ENCODE measurements at places on chromosomes 5 and 9. TPM values are rescaled to one million over a fixed set of nuclear protein-coding genes. Genes with fewer than 3 reads are reported as not detected.

Gene VCAN
- 82.7 TPM for polyA plus RNA-seq

Gene SLC25A2
- polyA plus RNA-seq, result 0.04 TPM

Gene NKD2
- polyA plus RNA-seq, result 15.2 TPM

Gene SLC4A9
- polyA plus RNA-seq, result 0.22 TPM

Gene FBP2
- polyA plus RNA-seq, result 0.25 TPM

Gene C7
- 53.9 TPM for polyA plus RNA-seq

Gene RPL37
- polyA plus RNA-seq, result 2,735 TPM

Gene PRLR
- 56.0 TPM for polyA plus RNA-seq

Gene STPG3
- 3.4 TPM for polyA plus RNA-seq

DNA sequence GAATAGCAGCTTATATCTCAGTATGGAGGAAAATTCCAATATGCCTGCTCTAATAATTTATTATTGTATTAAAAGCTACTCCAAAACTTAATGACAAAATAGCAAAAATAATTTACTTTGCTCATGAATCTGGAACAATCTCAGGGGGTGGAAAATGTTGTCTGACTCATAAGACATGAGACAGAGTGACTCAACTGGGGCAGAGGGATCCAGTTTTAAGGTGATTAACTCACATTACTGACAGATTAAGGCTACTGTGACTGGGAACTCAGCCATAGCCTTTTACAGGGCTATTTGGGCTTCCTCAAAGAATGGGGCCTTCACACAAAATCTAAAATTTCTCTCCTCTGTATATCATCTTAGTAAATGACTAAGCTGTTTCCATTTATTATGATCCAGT lies 1172.9 kb downstream of the CDH12 start:
- DNase-seq, result no peak
- no peak overlapping the region for H3K27ac ChIP-seq
- no peak overlapping the region for H3K4me3 ChIP-seq

- H3K4me3 ChIP-seq, result no peak overlapping the region
- no peaks in the 10 kb centered on the region for H3K27me3 ChIP-seq
- no peak overlapping the region for H3K27ac ChIP-seq
- peaks cover 13% of the 10 kb centered on the region for H3K4me1 ChIP-seq
- DNase-seq, result no peak
Observed at GRCh38 chr5:16864631-16865131, 71.4 kb downstream of the MYO10 start.

- no peaks in the 10 kb centered on the region for H3K27me3 ChIP-seq
- H3K4me1 ChIP-seq, result no peaks in the 10 kb centered on the region
- H3K4me3 ChIP-seq, result no peak overlapping the region
- DNase-seq, result no peak
- H3K36me3 ChIP-seq, result no peaks in the 10 kb centered on the region
Observed at GRCh38 chr5:170316937-170317336, 19.4 kb upstream of the LCP2 start.

- peaks cover 19% of the 10 kb centered on the region for H3K36me3 ChIP-seq
- no peaks in the 10 kb centered on the region for H3K4me1 ChIP-seq
- no peak overlapping the region for H3K27ac ChIP-seq
- DNase-seq, result no peak
- H3K27me3 ChIP-seq, result no peaks in the 10 kb centered on the region
Observed at GRCh38 chr5:132220491-132220890, 7.2 kb downstream of the P4HA2 start.

DNA sequence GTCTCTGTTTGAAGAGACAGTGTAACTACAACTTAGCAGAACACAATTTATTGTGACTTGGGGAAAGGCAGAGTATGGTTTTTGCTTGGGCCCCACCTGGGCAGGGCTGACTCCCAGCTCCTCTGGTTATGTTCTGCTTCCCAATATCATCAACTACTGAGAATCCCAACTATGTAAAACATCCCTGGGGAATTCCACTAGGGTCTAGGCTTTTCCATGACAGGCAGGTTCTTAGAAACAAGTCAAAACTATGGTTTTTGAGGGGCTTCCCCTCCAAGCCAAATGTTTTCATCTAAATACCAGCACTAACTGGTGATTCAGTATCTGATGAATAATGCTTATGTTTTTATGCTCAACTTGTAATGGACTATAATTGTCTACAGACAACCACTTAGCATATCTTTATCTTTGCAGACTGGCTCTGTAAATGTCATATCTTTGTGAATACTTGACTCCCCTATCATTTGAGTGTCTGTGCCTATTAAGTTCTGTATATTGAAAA lies 409.5 kb downstream of the PDE4D start:
- H3K4me3 ChIP-seq, result no peak overlapping the region
- H3K4me1 ChIP-seq, result no peaks in the 10 kb centered on the region
- H3K27ac ChIP-seq, result no peak overlapping the region
- H3K36me3 ChIP-seq, result no peaks in the 10 kb centered on the region

GRCh38 chr5:180018347-180019060 lies 53.1 kb downstream of the RNF130 start:
- H3K27me3 ChIP-seq, result no peaks in the 10 kb centered on the region
- H3K4me3 ChIP-seq, result no peak overlapping the region
- H3K27ac ChIP-seq, result no peak overlapping the region
- no peaks in the 10 kb centered on the region for H3K36me3 ChIP-seq

GRCh38 chr5:171428168-171428696 lies 8.8 kb downstream of the FGF18 start:
- H3K27me3 ChIP-seq, result peaks cover 3% of the 10 kb centered on the region
- H3K4me3 ChIP-seq, result no peak overlapping the region
- H3K36me3 ChIP-seq, result no peaks in the 10 kb centered on the region
- no peak overlapping the region for H3K27ac ChIP-seq
- DNase-seq, result no peak
- no peaks in the 10 kb centered on the region for H3K4me1 ChIP-seq

- no peak overlapping the region for H3K4me3 ChIP-seq
- no peak overlapping the region for H3K27ac ChIP-seq
- H3K27me3 ChIP-seq, result no peaks in the 10 kb centered on the region
- no peaks in the 10 kb centered on the region for H3K36me3 ChIP-seq
- H3K4me1 ChIP-seq, result no peaks in the 10 kb centered on the region
- DNase-seq, result no peak
Observed at GRCh38 chr5:4405614-4406219, 734.4 kb upstream of the ADAMTS16 start.

GRCh38 chr5:40490464-40491111 lies 189.1 kb upstream of the PTGER4 start:
- H3K27me3 ChIP-seq, result no peaks in the 10 kb centered on the region
- peaks cover 25% of the 10 kb centered on the region for H3K4me1 ChIP-seq
- no peak for DNase-seq
- no peaks in the 10 kb centered on the region for H3K36me3 ChIP-seq

GRCh38 chr5:68257210-68257609 lies 41.7 kb downstream of the PIK3R1 start:
- no peak overlapping the region for H3K27ac ChIP-seq
- DNase-seq, result no peak

- no peak overlapping the region for H3K4me3 ChIP-seq
- H3K27me3 ChIP-seq, result no peaks in the 10 kb centered on the region
- DNase-seq, result no peak
- H3K4me1 ChIP-seq, result peaks cover 42% of the 10 kb centered on the region
- H3K36me3 ChIP-seq, result peaks cover 3% of the 10 kb centered on the region
Observed at GRCh38 chr9:137202966-137203365, 2.4 kb upstream of the TPRN start.

GRCh38 chr5:56175488-56175887 lies 57.6 kb downstream of the ANKRD55 start:
- peaks cover 6% of the 10 kb centered on the region for H3K4me1 ChIP-seq
- H3K36me3 ChIP-seq, result no peaks in the 10 kb centered on the region
- H3K27me3 ChIP-seq, result no peaks in the 10 kb centered on the region
- no peak overlapping the region for H3K27ac ChIP-seq
- peak; percentile 54 for DNase-seq

DNA sequence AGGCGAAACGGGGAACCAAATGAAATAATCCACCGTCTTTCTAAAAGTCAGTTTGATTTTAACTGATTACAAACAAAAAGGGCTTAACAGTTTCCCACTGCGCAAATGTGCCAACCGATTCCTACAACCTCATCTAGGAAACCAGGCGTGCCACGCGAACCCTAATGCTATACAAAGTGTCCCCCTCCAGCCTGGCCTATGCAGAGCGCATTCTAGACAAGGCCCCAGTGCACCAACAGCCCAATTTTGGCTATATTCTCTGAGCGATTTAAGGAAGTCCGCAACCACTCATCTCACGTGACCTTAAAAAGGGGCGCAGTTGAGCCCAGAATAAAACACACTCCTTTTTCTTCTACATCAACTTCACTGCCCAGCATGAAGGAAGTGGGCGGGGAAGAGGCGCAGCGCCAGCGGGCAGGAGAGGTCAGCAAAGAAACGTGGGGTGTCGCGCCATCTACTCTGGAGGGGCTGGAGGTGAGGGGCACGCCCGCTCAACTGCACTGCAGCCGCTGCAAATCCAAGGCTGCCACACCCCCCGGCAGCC lies 779 bp downstream of the FAM13B start:
- H3K4me1 ChIP-seq, result peaks cover 10% of the 10 kb centered on the region
- no peaks in the 10 kb centered on the region for H3K36me3 ChIP-seq
- peak overlapping the region; percentile 99 for H3K4me3 ChIP-seq
- H3K27me3 ChIP-seq, result no peaks in the 10 kb centered on the region
- peak; percentile 70 for DNase-seq

DNA sequence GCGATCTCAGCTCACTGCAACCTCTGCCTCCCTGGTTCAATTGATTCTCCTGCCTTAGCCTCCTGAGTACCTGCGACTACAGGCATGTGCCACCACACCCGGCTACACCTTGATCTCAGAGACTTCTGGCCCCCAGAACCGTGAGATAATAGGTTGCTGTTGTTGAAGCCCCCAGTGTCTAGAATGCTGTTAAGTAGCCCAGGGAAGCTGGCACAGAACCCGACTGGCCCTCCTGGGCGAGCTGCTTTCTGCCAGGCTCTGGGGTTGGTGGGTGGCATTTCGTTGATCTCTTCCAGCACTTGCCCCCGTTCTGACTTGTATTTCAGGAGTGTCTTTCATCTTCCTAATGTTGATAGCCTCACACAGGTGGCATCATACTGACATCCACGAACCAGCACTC lies 807.1 kb downstream of the CDH9 start:
- no peaks in the 10 kb centered on the region for H3K27me3 ChIP-seq
- H3K27ac ChIP-seq, result no peak overlapping the region
- H3K36me3 ChIP-seq, result no peaks in the 10 kb centered on the region
- H3K4me3 ChIP-seq, result no peak overlapping the region

- no peak overlapping the region for H3K4me3 ChIP-seq
- DNase-seq, result no peak
- H3K27ac ChIP-seq, result no peak overlapping the region
- no peaks in the 10 kb centered on the region for H3K27me3 ChIP-seq
- H3K4me1 ChIP-seq, result no peaks in the 10 kb centered on the region
Observed at GRCh38 chr9:27784847-27785713, 211.8 kb upstream of the C9orf72 start.

DNA sequence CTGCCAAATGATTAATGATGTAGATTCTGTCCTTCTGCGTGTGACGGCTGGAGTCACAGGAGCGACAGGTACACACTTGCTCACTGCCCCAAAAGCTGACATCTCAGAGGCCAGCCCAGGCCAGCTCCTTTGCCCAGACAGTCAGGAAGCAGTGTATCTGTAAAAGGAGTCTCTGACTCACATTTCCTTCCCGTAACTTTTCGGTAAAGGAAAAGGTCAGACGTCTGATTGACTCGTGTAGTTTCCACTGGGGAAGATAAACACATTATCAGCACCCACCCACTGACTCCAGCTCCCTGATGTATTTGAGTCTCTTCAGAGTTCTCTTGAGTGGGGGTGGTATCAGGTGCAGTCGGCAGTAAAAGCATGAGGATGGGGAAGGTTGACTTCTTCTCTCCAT lies 64.4 kb upstream of the WWC1 start:
- no peaks in the 10 kb centered on the region for H3K4me1 ChIP-seq
- H3K27me3 ChIP-seq, result peaks cover 5% of the 10 kb centered on the region
- no peaks in the 10 kb centered on the region for H3K36me3 ChIP-seq
- DNase-seq, result no peak

DNA sequence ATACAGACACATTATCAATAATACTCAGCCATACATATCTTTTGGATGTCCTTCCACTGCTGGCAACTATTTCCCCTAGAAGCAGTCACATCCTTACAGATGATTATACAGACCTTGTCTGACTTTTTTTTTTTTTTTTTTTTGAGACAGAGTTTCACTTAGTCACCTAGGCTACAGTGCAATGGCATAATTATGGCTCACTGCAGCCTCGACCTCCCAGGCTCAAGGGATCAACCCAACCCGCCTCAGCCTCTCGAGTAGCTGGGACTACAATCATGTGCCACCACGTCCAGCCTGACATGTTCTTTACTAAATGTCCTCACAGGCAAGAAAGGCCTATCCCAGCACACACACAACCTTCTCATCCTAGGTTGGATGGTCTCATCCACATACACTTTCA lies 24.0 kb downstream of the NR6A1 start:
- no peak overlapping the region for H3K4me3 ChIP-seq
- H3K36me3 ChIP-seq, result no peaks in the 10 kb centered on the region
- no peaks in the 10 kb centered on the region for H3K4me1 ChIP-seq
- H3K27me3 ChIP-seq, result no peaks in the 10 kb centered on the region

DNA sequence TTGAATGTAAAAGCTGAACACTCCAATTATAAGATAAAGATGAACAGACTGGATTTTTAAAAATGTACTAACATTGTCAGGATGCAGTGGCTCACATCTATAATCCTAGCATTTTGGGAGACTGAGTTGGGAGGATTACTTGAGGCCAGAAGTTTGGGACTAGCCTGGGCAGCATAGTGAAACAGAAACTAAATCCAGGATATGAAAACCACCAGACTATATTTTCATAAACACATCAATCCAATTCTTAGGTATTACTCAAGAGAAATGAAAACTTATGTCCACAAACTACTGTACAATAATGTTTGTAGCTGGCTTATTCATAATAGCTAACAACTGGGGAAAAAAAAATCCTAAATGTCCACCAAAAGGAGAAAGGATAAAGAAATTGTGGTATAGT lies 26.8 kb upstream of the NAA35 start:
- DNase-seq, result no peak
- H3K4me3 ChIP-seq, result no peak overlapping the region
- no peak overlapping the region for H3K27ac ChIP-seq
- no peaks in the 10 kb centered on the region for H3K36me3 ChIP-seq
- H3K27me3 ChIP-seq, result no peaks in the 10 kb centered on the region
- H3K4me1 ChIP-seq, result no peaks in the 10 kb centered on the region

DNA sequence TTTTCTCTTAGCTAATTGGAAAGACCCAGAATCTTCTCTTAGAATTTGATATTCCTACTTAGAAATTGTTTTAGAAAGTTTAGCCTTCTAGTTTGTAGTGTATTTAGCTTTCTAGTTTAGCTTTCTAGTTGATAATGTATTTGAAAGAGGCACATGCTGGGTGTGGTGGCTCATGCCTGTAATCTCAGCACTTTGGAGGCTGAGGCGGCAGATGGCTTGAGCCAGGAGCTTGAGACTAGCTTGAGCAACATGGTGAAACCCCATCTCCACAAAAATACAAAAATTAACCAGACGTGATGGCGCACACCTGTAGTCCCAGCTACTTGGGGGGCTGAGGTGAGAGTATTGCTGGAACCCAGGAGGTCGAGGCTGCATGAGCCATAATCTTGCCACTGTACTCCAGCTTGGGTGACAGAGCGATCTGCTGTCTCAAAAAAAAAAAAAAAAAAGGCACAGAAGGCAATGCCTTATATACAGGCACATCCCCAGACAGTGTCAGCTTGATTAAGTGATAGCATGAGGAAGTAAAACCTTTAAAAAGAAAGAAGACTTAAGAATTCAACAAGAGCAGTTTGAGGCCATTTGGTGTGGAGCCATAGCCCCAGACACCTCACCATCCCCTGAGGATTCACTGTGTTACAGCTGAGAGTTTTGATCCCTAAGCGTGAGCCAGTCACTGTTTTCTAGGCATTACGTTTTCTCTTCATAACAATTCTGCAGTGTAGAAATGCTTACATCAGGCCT lies 34.6 kb downstream of the ZSWIM6 start:
- no peaks in the 10 kb centered on the region for H3K27me3 ChIP-seq
- no peak overlapping the region for H3K27ac ChIP-seq
- DNase-seq, result no peak
- H3K36me3 ChIP-seq, result peaks cover 5% of the 10 kb centered on the region

All from large intestine (tissue), 12 donors.